ENCODE measurements at places on chromosomes 16 and 17.
A peak's percentile ranks its signal among the peaks of the same experiment; 100 is the strongest.

GRCh38 chr16:72029567-72030271 is 21.2 kb downstream of the DHODH start:
- DNase-seq = no peak

DNA sequence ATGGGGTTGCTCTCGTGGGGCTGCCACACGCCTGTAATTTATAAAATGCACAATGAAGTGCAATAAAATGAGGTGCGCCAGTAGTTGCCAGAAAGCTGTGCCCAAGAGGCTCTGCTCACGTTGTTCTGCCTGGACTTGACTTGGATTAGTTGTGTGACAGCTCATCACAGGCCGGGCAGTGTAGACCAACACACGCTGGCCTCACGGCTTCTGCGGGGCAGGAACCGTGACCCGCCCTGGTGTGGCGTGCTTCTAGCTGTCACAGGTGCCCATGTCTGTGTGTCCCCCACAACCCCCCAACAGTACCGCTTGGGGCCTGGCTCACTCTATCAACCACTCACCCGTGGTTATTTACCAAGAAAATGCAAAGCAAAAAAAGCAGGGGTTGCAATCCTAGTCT is 112.2 kb upstream of the ZNF750 start:
- DNase-seq = no peak

DNA sequence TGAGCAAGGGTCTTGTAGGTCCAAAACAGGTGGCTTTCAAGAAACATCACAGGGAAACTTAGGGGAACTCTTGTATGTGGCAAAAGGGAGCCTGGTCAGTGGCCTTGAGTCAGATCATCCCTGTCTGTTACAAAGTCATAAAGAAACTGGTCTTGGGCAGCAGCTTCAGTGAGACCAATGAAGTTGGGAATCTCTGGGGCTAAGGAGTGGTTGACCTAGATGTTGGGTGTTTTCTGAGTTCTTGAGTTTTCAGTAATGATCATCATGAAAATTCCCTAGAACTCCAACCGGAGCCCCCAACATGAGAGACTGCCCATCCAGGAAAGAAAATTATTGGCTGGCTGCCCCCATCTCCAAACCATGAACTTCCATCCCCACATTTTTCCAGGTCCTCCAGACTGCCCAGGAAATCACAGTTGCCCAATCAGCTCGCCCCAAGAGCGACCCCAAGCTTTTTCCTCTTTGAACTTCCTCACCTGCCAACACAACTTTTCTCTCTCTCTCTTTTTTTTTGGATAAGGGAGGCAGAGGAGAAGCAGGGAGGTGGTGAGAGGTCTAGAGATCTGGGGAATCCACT is 3.9 kb downstream of the CCR7 start:
- no peak for DNase-seq

- DNase-seq = no peak
These were observed 212.2 kb upstream of the FOXF1 start for GRCh38 chr16:86297866-86298757.

GRCh38 chr16:70276392-70276791 is 12.9 kb downstream of the AARS1 start:
- no peak for DNase-seq

- no peak for DNase-seq
These were observed 55.5 kb downstream of the HS3ST4 start for GRCh38 chr16:25747160-25747758.

DNA sequence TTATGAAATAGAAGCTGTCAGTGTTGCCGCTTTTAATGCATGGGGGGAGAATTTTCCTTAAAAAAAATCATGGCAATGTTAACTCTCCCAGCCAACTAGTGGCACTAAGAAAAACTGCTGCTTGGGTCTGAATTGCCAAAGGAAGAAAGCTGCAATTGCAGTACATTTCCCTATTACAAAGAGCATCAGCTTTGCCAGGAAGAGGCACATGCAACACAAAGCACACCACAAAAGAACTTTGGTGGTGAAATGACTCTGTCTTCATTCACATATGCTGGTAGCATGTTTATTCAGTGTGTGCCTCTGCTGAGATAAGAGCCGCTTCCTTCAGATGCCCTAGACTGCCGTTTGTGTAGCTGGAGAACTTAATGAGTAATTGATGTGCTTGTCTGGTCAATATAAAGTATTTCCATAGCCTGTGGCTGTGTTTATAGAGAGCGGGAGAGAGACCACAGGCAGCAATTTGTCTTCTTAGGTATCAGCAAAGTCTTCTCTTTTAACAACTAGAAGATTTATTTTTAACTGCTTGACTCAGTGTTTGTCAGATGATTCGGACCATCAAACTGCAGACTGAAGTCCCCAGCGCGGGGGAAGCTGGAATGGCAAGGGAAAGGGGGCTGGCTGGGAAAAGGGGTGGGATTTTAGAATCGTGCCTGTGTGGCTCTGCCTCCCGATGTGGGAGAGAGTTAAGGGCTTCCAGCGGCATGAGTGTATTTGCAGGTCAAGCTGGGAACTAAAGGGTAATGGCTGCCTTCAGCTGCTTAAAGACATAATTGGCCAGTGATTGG is 115.1 kb downstream of the MRTFB start:
- DNase-seq = no peak

- DNase-seq = no peak
These were observed 42.8 kb downstream of the CLEC19A start for GRCh38 chr16:19328364-19328763.

DNA sequence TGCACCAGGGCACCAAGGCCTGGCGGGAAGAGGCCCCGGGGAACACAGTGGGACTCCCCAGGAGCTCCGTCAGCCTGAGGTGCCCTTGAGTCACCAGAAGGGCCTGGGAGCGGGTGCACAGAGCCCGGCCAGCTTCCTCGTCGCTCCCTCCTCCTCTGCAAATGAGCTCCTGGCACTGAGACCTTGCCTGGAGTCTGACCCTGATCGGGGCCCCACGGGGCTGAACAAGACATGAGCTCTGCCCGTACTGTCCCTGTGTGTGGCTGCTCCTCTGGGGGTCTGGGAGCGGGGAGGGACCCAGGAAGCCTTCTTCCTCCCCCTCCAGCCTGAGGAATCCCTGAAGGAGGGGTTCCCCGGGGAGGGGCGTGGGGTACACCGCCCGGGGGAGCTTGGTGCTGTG is 36.4 kb upstream of the SSTR5 start:
- DNase-seq = no peak

- DNase-seq = no peak
These were observed 16.5 kb upstream of the MEAK7 start for GRCh38 chr16:84520725-84521496.

DNA sequence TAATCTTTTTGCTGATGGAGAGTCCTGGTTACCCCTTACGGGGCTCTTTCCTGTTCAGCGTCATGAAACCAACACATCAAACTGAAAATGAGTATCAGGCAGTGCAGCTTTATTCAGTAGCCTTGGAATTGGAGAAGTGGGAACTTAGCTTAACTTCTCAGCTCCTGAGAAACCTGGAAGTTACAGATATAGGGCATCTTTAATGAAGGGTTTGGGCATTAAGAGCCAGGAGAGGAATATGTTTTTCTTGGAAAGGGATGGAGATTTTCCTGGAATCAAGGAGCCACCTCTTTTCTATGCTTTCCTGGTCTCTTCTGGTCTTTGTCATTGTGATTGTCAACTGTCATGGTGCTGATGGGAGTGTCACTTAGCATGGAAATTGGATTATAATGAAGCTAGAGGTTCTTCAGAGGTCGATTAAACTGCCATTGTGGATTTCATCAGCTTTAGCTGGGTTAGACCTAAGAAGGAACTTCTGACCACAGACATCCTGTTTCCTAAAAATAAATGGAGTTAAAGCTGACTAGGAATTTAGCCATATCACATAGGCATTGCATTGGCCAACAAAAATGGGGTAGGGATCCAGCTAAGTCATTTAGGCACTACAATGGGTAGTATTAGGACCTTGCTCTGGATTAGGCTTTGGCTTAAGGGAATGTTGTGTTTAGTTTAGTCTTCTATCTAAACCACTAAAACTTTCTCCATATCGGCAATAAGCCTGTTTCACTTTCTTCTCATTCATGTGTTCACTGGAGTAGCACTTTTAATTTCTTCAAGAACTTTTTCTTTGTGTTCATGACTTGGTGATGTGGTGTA is 186.4 kb downstream of the BCAS3 start:
- no peak for DNase-seq

GRCh38 chr17:66673668-66674276 is 161.1 kb upstream of the CACNG5 start:
- no peak for DNase-seq

DNA sequence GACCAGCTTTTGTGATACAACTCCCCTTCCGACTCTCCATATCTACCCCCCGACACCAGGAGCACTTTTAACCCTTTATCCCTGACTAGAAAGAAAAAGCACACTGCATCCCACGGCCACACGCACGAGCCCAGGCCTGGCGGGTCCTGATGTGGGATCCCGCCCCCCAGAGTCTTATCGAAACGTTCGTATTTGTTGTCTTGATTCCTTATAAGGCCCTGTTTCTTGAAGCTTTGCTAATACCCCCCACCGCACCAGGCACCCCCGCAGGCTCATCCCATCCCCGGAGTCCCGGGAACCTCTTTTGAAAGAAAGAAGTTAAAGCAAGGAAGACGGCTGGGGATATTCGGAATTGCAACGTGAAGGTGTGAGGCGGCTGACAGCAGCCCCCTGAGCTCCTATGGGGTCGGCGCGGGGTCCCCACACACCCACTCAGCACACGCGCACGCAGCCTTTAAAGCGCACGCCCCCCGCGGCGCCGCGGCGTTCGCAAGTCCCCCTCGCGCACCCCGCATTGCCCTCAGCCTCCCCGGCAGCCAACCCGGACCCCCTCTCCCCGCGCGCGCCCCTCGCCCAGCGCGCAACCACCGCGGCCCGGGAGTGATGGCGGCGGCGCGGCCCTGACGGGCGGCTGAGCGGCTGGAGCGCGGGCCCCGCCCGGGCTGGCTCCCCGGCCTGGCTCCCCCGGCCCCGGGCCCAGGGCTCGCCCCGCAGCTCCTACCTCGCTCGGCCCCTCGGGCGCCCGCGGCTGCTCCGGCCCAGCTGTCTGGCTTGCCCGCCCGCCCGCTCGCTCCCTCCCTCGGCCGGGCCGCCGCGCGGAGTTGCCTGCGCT is 448 bp downstream of the STAT5B start:
- peak; percentile 50 for DNase-seq

DNA sequence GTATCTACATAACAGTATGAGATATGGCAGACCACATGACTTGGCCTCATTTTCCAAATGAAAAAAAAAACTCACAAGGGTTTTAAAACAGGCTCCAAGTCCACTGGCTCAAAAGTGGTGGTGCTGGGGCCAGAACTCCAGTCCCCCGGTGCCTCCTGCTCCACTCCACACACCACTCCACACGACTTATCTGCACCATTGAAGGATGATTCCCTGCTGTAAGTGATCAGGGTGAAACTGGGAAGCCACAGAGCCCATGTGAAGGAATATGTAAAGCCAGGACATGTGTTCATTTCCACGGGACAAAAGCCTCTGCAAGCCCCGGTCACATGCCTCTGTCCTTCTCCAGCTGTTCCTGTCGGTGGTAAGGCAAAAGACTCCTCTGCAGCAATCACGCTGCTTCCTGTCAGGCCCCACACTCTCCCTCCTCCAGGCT is 97.2 kb downstream of the ZNF18 start:
- no peak for DNase-seq

DNA sequence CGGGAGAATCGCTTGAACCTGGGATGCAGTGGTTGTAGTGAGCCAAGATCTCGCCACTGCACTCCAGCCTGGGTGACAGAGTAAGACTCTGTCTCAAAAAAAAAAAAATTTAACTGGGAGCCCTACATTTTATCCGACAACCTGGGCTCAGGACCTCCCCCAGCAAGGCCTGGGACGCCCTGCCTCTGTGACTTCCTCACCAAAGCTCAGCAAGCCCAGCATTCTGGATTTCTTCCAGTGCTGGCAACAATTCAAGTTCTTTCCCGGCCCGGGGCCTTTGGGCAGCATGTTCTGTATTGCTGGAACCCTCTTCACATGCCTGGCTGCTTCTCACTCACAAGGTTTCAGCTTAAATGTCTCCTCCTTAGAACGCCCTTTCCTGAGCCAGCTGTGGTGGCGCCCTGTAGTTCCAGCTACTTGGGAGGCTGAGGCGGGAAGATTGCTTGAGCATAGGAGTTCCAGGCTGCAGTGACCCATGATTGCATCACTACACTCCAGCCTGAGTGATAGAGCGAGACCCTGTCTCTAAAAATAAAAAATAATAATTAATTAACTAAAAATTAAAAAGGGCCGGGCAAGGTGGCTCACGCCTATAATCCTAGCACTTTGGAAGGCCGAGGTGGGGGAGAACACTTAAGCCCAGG is 15.9 kb upstream of the MEIOB start:
- no peak for DNase-seq

DNA sequence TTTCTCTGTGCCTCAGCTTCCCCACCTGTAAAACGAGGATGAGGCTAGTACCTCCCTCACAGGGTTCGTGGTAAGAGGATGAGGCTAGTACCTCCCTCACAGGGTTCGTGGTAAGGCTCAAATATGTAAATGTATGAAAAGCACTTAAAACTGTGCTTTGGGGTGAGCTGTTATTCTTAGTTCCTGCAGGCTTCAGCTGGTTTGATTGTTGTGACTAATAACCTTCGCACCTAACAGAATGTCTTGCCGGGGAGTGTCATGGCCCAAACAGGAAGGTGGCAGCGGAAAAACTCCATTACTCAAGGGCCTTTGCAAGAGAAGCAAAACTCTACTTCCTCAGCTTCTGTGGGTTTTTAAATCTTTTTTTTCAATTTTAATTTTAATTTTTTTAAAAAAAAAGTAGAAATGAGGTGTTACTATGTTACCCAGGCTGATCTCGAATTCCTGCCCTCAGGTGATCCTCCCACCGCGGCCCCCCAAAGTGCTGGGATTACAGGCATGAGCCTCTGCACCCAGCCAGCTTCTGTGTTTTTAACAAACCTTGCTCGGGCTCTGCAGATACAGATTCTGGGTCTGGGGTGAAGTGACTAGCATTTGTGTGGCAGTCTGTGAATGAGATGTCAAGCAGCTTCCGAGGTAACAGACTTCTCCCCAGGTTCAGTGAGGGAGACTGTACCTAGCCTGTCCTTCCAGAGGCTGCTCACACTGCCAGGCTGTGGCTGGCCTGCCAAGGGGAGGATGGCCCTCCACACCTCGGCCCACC is 103.0 kb downstream of the RAB11FIP4 start:
- no peak for DNase-seq

DNA sequence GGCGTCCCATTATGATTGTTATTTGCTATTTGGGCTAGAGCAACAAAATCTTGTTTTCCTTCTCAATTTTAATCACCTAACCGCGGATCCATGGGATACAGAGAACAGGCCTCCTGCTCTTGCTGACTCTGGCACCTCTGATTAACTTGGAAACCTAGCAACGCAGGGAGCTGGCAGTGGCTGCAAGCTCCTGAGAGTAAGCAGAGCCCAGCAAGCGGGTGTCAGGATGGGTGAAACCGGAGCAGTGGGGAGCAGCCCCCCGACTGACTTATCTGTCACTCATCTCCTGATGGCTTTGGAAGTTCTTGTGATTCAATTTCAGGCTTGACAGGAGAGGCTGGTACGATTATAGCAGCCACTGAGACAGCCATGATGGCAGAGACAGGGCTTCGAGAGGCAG is 45.5 kb upstream of the CDC42EP4 start:
- DNase-seq = no peak
